ENCODE measurements at places on chromosomes 16 and 17.

DNA sequence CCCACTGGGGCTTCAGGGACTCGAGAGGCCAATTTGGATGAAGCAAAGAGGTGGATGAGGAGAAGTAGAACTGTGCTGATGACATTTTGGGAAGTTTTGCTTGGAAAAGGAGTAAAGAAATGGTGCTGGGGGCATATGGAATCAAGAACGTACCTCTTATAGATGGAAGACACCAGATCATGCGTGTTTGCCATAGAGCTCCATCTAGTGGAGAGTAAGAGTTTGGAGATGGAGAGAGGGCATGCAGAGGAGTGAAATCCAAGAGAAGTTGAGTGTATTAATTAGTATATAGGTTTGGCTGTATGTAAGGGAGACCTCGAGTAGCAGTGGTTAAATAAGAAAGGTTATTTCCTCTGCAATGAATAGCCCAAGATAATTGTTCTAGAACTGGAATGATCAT is 56.0 kb downstream of the SHISA6 start:
- no peak for DNase-seq

GRCh38 chr17:33023790-33024189 is 32.1 kb downstream of the SPACA3 start:
- DNase-seq = no peak

GRCh38 chr17:79797492-79798298 is 818 bp upstream of the CBX8 start:
- DNase-seq = no peak

GRCh38 chr17:46758614-46759013 is 59.9 kb downstream of the WNT3 start:
- DNase-seq = no peak

DNA sequence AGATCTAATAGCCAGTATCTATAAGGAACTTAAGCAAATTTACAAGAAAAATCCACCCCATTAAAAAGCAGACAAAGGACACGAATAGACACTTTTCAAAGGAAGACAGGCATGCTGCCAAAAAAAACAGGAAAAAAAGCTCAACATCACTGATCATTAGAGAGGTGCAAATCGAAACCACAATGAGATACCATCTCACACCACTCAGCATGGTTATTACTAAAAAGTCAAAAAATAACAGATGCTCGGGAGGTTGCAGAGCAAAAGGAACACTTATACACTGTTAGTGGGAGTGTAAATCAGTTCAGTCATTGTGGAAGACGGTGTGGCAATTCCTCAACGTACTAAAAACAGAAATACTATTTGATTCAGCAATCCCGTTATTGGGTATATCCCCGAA is 9.6 kb downstream of the STX8 start:
- no peak for DNase-seq

GRCh38 chr16:63283721-63284120 is 1247.5 kb upstream of the CDH8 start:
- DNase-seq = no peak

DNA sequence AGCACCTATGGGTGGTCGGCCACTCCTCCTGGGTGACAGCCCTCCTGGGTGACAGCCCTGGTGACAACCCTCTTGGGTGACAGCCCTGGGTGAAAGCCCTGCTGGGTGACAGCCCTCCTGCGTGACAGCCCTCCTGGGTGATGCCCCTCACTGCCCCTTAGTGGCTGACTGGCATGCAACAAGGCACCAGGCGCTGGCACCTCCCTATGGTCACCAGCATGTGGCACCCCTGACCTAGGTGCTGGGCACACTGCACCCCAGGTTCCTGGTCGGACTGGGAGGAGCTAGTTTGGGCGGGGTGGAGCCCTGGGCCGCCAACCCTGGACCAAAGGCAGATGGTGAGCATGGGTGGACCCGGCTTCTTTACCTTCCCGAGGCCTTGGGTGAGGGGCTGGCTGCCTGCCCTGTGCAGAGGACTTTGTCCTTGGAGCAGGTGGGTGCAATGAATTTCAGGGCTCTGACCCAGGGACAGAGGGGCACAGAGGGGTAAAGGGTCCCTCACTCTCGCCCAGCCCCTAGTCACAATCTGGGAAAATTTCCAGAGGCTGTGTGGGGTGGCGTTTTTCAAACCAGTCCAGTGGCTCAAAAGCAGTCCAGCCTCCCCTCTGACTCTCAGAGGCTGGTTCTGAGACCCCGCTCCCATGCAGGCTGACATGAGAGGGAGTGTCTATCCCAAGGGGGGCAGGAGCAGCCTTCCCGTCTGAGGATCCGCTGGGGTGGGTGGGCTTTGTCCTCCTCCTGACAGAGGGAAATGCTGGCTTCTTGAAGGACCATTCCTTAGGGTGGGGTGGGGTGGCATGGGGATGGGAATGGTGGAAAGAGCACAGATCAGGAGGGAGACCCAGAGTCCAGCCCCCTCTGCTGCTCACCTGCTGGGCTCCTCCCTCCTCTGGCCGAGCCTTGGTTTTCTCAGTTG is 25.9 kb upstream of the TNFRSF13B start:
- DNase-seq = no peak

- no peak for DNase-seq
These were observed 4.1 kb downstream of the CCL2 start for GRCh38 chr17:34259146-34259545.

- DNase-seq = no peak
These were observed 998 bp downstream of the ACD start for GRCh38 chr16:67658849-67659674.

GRCh38 chr16:89861648-89862047 is 11.7 kb upstream of the TCF25 start:
- no peak for DNase-seq

GRCh38 chr17:35596072-35596471 is 8.9 kb downstream of the AP2B1 start:
- DNase-seq = no peak

DNA sequence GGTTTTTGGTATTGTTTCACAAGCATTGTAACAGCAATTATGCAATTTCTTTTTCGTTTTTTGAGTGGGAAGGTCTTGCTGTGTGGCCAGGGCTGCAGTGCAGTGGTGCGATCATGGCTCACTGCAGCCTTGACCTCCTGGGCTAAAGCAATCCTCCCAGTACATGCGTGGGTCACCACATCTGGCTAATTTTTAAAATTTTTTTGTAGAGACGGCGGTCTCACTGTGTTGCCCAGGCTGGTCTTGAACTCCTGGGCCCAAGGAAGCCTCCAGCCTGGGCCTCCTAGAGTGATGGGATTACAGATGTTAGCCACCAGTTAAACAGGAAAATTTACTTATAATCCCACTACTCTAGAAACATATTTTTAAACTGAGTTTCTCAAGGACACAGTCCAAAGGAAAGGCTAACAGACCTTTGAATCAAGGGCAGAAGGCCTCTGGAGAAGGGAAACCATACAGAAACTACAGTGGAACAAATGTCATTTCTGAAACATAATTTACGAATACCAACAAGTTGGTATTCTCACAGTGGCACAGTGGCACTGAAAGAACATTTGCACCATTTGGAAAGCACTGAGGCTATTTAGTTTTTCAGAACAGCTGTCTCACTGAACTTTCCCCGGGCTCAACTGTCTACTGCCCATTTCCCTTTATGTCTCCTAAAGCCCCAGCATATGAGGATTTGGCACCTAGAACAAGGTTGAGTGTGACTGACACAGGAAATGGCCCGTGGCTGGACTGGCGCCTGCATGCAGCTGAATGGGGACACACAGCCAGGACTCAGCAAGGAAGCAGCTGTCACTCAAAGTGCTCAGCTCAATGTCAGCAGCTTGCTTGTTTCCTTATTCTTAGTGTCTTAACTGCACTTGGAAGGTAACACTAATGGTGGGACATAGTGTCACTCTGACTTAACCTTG is 2.8 kb upstream of the PRKAR1A start:
- no peak for DNase-seq

DNA sequence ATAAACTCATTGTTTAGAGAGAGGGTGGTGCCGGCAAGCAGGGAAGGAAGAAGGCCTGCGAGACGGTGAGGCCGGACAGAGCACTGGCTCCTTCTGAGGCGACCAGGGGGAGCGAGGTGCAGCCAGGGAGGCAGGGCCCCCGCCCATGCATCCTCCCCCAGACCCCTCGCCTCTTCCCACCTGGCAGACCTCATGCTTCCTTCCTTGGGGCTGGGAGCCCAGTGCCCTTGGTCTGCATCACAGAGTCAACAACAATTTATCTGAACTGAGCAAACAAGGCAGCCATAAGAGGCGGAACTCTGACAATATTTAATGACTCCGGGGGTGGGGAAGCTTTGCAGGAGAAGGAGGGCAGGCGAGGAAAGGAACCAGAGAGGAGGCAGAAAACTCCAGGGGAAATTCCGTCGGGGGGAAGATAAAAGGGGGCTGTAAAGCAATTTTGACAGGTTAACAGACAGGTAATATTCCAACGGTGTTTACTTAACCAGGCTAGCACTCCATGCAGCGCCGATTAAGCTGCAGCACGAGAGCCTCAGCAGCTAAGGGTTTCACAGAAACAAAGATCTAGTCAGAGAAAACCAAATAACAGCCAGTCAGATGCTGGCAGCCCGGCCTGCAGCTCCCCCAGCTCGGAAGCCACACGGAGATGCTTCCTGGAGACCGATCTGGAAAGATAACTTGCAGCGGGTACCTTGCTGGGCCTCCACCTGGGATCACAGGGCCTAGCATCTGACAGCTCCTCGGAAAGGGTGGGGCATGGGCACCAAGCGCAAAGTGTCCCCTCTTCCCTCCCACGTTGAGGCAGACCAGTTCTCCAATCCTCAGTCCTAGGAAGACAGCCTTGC is 398.2 kb downstream of the SOX9 start:
- no peak for DNase-seq

GRCh38 chr16:4377573-4378154 is 6.0 kb downstream of the VASN start:
- no peak for DNase-seq

DNA sequence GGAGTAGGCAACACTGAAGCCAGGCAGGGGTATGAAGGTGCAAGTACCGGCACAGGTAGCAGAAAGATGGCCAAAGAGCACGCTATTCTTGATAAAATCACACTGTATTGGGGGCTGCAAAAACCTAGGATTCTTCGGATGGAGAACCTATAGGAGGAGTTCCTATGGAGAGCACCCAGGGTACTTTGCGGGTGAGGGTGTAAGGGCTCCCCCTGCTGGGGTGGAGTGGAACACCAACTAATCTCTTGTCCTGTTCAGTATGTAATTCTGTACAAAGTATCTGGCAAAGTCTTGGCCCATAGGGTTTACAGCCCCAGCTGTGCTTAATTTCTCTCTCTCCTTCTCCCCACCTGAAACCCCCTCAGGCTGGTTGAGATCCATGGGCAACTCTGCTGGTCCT is 393.1 kb upstream of the ASIC2 start:
- no peak for DNase-seq

DNA sequence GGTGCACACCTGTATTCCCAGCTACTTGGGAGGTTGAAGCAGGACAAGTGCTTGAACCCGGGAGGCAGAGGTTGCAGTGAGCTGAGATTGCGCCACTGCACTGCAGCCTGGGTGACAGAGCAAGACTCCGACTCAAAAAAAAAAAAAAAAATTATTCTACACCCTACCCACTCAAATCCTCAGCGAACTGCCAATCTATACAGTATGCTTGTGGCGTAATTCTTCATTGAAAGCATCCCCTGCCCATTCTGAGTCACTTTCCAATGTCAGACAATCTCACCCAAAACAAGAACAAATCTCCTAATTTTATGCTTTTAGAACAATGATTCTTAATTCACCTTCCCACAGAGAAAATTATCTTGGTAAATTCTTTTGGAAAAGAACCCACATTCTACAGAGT is 12.0 kb downstream of the AMFR start:
- no peak for DNase-seq

- DNase-seq = no peak
These were observed at the start of the genes ACADVL and DLG4 for GRCh38 chr17:7219812-7220592. ACADVL (plus strand) TSS chr17:7219938; CDS start chr17:7219985, 47 bp downstream. DLG4 (minus strand) TSS chr17:7219836.

GRCh38 chr16:35733971-35734702 is 2274.7 kb downstream of the TP53TG3F start:
- DNase-seq = no peak

GRCh38 chr16:68236826-68237242 is 907 bp upstream of the ESRP2 start:
- DNase-seq = no peak

- DNase-seq = no peak
These were observed 159.6 kb upstream of the DNAH9 start for GRCh38 chr17:11438673-11439072.

GRCh38 chr17:78967782-78968362 is 11.9 kb downstream of the LGALS3BP start:
- DNase-seq = no peak

GRCh38 chr16:54118846-54119245 is 167.7 kb downstream of the IRX3 start:
- DNase-seq = no peak

- no peak for DNase-seq
These were observed 925 bp downstream of the ZNF689 start for GRCh38 chr16:30609002-30609925.

DNA sequence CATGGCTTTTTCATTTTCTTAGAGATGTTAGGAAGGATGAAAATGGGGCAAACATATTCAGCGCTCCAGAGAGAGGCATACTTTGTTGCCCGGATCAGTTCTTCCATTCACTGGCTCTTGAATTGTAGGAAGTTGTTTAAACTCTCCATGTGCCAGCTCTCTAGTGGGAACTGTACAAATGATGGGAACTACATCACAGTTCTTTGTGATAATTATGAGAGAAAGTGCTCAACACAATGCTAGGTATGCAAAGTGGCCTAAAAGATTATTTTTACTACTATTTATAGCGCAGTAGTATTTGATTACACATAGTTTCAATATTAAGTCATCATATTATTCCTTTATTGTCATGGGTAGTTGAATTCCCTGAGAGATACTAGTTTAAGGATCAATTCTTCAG is 268.5 kb downstream of the RBFOX1 start:
- no peak for DNase-seq

DNA sequence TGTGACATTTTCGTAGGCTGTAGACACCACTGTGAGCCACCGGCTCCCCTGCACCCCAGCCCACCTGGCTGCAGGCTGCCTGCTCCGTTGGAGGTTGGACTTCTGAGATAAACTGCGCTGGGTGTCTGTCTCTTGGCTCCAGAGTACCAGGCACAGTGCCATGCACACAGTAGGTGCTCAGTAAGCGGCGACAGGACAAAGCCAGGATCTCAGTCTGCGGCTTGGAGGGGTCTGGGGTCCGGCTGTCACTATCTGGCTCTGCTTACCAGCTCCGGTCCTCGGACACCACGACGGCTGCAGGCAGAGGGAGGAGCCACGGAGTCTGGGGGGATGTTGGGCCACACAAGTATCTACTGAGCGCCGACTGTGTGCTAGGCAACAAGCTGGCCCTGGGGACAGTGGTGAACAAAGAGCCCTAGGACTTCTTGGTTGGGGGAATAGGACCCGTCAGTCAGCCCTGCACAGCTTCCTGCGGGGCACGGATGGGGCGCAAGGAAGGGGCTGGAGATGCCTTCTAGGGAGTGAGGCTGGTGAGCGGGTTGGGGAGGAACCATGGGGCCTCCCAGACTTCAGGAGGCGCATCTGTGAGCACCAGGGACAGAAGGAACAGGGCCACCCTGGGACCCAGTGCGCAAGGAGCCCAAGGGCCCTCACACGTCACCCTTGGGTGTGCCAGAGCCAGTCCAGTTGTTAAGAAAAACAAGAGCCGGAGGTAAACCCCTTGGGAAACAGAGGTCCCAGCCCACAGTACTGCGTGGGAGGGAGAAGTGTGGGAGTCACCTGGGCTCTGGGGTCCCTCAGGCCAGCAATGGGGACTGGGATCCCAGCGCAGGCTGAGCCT is 17.3 kb downstream of the JPH3 start:
- no peak for DNase-seq
